T-cell (primary cell): ENCODE measurements at places on chromosomes 6 and 20. TPM values are rescaled to one million over a fixed set of nuclear protein-coding genes. Genes with fewer than 3 reads are reported as not detected.

Gene EPPIN
- not detected for total RNA-seq

Gene TGM2
- total RNA-seq, result not detected

DNA sequence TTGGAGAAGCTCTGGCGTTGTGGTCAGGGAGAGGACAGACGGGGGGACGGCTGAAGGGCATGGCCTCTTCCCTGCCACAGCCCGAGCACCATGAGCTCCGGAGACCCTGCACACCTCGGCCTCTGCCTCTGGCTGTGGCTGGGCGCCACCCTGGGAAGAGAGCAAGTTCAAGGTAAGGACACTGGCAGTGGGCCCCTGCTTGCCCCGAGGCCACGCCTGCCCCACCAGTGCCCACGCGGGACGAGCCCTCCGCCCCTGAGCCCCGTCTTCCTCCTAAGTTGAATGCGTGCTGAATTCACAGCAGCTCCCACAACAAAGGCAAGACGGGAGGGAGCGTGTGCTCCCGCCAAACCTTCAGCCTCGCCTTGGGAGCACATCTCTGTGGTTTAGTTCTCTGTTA, 2.0 kb downstream of the COL20A1 start:
- no peak overlapping the region for H3K27ac ChIP-seq
- H3K36me3 ChIP-seq, result no peaks in the 10 kb centered on the region
- no peaks in the 10 kb centered on the region for H3K4me1 ChIP-seq
- no peak for DNase-seq

DNA sequence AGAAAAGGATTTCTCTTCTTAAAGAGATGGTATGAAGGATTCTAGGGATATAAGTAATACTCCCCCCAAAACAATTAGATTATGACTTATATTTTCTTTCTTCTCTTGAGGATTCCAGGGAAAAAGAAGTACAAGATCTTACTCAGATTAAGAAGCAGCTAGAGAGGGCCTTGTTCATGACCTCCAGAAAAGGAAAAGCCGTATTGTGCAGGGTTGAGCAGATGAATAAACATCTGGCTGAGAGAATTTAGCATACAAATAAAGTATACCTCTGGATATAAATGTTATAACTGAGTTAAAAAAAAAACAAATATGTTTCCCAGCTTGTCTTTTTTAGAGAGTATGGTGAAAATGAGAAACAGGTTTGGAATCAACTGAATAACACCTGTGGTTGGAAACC, 11.3 kb downstream of the MYO6 start:
- no peaks in the 10 kb centered on the region for H3K36me3 ChIP-seq
- no peak for DNase-seq
- no peaks in the 10 kb centered on the region for H3K4me1 ChIP-seq

GRCh38 chr6:80886475-80886874, 780.0 kb downstream of the BCKDHB start:
- no peaks in the 10 kb centered on the region for H3K27me3 ChIP-seq
- no peak overlapping the region for H3K27ac ChIP-seq
- H3K36me3 ChIP-seq, result no peaks in the 10 kb centered on the region

DNA sequence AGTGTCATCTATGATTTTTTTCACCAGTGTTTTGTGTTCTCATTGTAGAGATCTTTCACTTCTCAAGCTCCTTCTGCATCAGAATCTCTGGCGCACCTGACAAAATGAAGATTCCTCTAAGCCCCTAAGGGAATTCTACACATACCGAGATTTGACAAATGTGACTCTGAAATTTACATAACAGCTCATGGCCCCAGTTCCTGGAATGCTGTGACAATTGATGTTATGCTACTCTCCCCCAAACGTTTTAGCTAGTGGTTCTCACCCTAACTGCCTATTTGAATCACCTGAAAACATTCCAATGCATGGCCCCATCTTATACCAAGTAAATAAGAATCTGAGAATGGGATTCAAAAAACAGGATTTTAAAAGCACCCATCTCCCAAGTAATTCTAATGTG, 162.1 kb upstream of the FKBP1C start:
- no peak for DNase-seq
- H3K4me1 ChIP-seq, result no peaks in the 10 kb centered on the region
- no peak overlapping the region for H3K27ac ChIP-seq
